ENCODE measurements at places on chromosomes 1 and 21.

DNA sequence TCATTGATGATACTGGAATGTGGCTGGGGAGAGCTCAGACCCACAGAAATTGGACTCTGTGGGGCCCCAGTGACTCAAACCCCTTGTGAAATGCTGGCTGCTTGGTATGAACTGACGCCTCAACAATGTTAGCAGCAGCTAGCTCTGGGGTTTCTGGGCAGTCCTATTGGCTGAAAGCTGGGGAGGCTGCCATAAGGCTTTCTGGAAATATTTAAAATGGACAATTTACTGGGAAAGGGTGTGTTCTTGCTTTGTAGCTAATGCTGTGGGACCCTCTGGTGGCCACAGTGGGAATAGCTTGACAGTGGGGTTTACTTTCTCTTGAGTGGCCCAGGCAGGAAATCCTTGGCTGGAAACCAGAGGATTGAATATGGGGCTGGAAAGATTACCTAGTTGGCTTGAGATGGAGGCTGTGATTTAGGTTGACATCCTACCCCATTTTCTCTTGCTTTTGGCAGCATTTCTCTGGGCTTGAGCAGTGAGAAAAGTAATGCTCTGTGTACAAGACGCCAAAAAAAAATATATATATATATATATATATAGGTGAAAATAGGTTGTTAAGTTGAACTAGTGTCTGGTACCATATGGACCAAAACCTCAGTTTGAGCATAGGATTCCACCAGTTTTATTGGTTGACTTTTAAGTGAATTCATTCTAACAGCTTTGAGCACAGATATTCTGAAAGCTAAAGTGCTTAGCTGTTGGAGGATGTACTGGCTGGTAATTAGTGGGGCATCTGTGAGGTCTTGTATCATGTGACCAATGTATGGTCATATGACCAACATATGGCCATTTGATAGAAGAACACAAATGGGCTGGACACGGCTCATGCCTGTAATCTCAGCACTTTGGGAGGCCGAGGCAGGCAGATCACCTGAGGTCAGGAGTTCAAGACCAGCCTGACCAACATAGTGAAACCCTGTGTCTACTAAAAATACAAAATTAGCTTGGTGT lies 8.2 kb upstream of the S100A10 start:
- peak; percentile 65 for DNase-seq

DNA sequence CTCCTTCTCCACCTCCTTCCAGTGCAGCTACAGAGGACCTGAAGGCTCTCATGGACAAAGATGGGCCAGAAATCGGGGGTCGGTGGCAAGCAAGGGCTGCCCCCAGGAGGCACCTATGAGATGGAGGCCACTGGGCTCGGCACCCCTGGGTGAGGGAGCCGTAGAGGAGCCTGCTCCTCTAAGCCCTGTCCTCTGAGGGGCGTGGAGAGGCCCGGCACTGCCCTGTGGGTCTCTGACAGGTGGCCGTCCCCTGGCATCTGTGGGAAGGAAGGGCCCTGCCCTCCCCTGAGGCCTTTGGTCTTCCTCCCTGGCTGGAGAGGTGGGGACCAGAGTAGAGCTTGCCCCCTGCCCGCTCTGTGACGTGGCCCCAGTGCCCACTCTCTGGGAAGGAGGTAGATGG lies 30.9 kb downstream of the PRDM16 start:
- DNase-seq, result no peak

GRCh38 chr1:9607352-9607751 lies 18.6 kb downstream of the TMEM201 start:
- no peak for DNase-seq

DNA sequence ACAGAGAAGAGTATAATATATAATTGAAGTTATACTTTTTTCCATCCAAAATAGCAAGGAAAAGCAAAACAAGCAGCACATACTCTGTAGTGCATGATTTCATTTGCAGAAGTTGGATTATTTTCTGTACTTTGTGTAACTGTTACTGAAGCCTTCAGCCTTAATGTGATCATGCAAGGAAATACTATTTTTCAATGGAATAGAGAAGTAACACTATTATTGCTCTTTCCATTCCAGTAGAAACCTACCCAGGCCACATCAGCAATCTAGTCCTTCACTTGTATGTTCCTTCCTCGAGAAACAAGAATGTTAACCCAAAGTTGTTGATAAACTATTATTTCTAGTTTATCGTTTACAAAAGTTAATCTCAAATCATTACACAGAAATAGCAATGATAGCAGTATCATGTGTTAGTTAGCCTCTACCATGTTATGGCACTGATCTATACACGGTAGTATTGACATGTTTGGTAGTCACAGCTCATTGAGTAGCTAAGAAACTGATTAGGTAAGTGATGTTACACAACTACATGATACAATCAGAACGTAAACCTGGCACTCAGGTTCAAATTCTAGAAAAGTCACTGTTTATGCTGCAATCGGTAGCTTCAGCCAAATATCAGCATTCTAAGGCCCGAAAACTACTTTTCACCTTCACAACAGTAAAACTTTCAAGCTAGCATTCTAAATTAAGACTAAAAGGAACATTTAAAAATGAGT lies 37.6 kb upstream of the CHRM3 start:
- DNase-seq, result no peak

DNA sequence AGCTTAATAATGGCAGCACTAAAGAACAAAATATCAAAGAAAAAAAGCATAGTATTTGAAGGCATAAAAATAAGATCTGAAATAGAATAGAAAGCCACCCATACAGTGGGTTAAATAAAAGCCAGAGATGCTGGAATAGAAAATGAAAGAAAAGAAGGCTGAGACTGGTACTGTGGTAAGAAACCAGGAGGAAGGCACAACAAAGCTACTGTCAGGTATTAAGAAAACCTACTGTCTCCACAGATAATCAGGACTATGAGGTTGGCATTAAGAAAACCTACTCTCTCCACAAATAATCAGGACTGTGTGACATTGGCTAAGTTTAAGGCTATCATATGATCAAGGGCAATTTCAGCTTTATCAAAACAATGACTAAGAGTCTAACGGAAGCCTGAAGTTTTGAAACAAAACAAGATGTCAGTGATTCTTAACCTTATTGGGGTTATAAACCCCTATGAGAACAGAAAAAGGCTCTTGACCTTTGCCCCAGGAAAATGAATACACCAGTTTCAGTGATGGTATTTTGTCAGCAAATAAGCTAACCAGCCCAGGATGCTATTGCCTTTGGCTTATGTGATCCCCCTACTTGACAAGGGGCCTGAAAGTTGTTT lies 24.4 kb downstream of the MCOLN2 start:
- no peak for DNase-seq

DNA sequence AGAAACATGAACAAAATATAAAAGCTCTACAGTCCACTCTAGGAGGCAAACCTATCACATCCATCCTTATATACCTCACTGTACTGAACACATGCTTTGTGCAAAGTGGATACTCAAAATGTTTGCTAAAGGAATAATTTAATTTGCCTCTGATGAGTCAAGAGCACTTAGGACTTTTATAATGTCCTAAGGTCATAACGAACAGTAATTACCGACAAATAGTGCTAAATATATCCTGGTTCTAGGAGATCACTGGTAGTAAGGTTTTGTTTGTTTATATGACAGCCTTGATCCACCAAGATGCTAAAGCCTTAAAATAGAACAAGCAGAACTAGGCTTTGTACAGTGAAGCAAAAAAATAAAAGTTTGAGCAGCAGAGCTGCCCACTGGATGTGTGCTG lies 70.6 kb downstream of the GADD45A start:
- peak; percentile 86 for DNase-seq

DNA sequence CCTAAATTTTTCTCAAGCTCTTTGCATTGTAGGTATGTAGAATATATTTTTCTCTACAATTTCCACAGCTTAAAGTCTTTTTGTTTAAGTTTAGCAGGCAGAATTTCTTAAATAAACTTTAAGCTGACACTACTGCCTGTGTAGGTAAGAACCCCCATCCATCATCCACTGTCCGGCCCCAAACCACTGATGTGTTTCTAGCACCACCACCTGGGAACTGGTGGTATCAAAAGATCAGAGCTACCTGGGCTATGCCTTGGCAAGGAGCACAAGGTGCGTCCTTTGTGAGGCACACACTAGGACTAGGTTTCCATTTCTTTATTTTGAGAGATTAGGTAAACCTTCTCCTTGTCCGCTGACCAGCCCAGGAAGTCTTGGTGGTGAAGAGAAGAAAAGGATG lies 10.5 kb upstream of the LELP1 start:
- peak; percentile 3 for DNase-seq

GRCh38 chr21:40318371-40318770 lies 451.1 kb downstream of the PCP4 start:
- DNase-seq, result no peak

GRCh38 chr1:25460020-25460419 lies 29.3 kb downstream of the MACO1 start:
- DNase-seq, result no peak

DNA sequence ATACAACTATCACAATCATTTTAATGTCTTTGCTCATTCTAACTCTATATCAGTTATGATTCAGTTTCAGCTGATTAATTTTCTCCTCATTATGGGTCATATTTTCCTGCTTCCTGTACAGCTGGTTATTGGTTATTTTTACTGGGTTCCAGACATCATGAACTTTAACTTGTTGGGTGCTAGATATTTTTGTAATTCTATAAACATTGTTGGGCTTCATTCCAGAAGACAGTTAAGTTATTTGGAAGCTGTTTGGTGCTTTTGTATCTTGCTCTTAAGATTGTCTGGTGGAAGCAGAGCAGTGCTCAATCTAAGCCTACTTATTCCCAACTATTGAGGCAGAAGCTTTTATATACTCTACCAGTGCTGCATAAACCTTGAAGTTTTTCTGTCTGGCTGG lies 34.4 kb upstream of the HFM1 start:
- no peak for DNase-seq

DNA sequence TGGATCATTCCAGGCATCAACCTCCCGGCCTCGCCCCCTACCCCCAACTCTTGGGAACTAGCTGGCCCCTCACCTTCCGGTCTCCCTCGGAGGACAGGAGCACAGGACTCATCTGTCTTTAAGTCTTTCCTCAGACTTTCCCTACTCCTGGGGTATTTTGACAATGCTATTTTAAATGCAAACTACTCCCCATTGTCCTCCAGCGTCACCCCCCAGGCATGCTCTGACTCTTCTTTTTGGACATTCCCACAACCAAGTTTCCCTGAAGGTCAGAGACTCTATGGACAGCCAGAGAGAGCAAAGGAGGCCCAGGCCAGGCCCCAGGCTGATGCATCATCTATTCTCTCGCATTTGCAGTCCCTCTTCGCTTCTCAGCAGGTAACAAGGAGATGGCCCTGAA lies 424.3 kb downstream of the PCP4 start:
- DNase-seq, result no peak

GRCh38 chr1:109823543-109824348 lies 60.0 kb upstream of the EPS8L3 start:
- no peak for DNase-seq

- no peak for DNase-seq
These were observed 195.4 kb downstream of the LMX1A start for GRCh38 chr1:165161130-165161529.

- no peak for DNase-seq
These were observed 44.6 kb downstream of the MIGA1 start for GRCh38 chr1:77824079-77824478.

- DNase-seq, result no peak
These were observed 11.5 kb upstream of the VAV3 start for GRCh38 chr1:107976431-107976830.

- no peak for DNase-seq
These were observed 918 bp upstream of the CD2 start for GRCh38 chr1:116753312-116753711.

- DNase-seq, result no peak
These were observed 42.6 kb downstream of the CACNA1S start for GRCh38 chr1:201069636-201070035.

DNA sequence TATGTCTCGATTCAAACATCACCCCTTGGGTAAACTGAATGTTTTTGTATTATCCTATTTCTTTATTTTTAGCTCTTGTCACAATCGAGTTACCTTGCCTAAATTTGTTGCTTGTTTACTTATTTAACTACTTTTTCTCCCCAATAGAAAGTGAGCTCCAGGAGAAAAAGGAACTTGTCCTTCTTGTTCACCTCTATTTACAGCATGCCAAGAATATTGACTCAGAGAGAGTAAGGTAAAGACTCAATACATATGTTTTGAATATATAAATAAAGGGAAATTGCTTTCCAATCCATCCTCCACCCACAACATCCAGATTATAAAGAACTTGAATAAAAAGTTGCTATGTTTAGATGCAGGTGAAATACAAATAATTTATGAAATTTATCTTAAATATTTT lies 107.3 kb upstream of the PDC start:
- DNase-seq, result no peak

DNA sequence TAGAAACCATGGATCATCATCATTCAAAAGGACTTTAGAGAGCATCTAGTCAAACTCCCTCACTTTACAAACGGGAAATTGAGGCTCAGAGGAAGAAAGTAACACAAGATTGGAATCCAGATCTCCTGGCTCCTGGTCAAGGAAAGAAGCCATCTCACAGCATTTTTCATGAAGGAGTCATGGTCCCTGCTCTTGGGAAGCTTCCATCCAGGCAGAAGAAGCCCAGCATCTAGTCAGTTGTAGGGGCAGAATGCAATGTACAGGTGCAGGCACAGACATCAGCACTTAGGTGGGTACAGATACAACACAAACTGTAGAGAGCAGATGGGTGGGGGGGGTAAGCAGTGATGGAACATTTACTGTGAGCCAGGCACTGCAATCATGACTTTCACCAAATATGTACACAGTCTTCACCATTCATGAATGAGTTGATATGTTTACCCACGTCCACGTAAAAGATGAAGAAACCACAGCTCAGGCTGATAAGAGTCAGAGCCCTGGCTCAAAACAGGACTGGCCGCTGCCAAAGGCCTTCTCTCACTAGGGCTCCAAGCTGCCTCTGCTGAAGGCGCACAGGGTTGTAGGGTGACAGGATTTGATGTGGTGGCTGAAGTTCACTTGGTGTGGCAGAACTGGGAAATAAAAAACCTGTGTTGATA lies 44.0 kb downstream of the OPTC start:
- no peak for DNase-seq

GRCh38 chr1:88291611-88292354 lies 392.3 kb upstream of the PKN2 start:
- no peak for DNase-seq

DNA sequence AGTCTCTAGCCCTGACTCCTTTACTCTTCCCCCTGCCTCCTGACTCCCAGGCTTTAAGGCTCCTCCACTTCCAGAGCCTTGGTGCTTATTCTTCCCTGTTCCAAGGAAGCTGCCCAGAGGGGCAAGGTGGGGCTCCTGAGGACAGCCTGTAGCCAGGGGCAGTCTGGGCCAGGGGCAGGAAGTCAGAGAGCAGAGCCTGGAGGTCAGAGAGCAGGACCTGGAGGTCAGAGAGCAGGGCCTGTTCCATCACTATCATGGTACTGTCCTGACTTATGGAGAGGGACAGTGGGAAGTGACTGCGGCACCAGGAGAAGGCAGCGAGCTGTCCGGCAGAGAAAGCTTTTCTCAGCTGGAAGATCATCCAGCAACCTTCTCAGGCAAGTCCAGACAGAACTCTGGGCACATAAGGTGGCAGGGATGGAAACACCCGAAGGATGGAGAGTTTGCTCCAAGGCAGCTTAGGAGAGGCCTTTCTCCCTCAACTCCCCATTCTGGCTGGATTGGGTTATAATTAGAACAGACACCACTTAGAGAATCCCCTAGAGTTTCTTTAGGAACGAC lies 25.0 kb downstream of the PLXNA2 start:
- no peak for DNase-seq
